ENCODE measurements at places on chromosomes 1 and 21.

DNA sequence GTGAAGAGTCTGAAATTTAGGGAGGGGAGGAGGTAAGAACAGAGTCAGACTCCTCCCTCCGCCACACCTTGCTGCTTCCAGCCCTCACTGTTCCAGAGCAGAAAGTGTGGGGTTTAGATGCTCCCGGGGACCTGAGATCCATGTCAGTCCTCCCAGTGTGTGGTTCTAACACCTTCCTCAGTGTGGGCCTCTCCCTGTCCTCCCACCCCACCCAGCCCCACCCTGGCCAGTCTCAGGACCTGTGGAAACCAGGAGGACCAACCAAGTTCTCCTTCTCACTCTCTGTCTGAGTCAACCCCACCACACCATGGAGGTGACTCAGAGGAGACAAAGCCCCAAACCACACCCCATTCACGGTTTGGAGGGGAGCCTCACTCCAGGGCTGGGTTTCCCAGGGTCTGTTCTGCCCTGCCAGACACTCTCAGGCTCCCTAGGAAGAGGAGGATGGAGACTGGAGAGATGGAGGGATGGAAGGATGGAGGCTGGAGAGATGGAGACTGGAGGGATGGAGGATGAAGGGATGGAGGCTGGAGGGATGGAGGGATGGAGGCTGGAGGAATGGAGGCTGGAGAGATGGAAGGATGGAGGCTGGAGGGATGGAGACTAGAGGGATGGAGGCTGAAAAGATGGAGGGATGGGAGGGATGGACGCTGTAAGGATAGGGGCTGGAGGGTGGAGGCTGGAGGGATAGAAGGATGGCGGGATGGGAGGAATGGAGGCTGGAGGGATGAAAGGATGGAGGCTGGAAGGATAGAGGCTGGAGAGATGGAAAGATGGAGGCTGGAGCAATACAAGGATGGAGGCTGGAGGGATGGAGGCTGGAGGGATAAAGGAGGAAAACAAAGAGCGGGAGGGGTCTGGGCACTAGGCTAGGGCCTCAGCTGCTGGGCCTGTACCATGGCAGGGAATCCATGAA, 100.9 kb upstream of the RUNX3 start:
- peak; percentile 28 for DNase-seq

DNA sequence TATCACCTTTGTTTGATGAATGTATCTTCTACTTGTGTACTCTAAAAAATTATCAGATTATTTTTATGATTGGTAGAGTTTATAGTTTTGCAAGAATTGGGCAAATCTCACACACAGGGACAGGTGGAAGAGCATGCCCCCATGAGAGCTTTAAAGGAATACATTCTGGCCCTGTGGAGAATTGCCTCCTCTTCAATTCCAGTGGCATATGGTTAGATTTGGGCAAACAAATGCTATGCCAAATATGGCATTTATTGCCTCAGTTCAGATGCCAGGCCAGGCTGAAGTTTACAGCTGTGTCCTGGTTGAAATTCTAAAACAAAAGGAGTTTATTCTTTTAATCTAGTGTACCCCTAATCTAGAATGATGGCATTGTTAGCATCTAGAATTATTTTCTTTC, 162.4 kb upstream of the CACYBP start:
- DNase-seq = no peak

DNA sequence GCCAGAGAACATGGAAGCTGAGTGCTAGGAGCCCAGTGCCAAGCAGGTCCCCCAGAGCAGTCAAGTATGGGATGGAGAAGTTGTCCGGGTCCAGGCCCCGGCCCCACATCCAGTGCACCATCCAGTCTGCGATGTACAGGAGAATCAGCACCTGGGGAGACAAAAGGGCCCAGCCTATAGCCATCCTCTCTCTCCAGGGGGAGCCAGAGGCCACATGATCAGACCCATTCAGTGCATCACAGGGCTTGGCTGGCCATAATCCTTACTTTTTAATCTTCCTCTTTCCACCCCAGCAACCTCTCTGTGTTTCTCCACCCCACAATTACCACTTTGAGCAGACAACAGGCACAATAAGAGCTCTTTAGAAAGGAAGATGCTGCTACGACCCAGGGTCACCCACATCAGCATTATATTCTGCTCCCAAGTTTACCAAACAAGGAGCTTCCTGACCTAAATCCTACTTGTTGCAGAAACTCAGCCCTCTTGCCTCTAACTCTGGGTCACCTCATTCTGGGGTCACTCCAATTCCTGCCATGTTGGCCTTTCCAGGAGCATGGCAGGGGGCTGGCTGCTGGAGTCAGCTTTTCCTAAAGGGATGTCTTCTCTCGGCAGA, 16.4 kb upstream of the RAB29 start:
- DNase-seq = peak; percentile 60

GRCh38 chr1:92480813-92481598, 5.7 kb downstream of the GFI1 start:
- DNase-seq = no peak

DNA sequence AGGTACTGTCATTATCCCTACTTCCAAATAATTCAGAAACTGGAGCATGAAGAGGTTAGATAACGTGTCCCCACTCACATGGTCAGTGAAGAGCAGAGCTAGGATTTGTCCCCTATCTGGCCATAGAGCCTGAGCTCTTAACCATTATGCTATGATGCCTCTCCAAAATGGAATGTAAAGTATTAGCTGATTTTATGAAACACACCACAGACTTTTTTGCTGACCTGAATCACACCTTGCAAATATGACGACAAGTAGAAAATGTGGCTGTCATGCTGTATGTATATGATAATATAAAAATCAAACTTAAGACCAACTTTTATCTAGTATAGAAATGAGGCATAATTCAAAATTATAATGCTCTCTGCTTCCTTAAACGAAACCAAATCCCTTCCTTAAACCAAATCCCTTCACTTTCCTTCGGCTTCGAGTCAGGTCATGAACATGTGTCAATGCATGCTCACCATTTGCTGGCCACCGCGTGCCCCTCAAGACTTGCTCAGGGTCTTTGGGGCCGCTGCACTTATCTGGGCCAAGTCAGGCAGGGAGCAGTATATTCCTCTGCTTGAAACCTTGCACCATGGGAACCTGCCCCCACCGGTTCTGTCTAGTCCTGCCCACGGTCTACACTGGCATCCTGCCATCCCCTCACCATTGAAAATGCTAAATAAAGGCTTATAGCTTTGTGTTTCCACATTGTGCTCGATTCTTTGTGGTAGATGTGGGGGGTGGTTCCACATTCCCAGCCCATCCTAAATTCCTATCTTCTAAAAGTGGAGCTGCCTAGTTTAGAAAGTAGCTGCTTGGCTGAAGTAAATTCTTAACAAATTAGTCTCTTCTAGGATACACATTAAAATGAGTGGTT, 1.6 kb upstream of the TMCC2 start:
- DNase-seq = peak; percentile 85

DNA sequence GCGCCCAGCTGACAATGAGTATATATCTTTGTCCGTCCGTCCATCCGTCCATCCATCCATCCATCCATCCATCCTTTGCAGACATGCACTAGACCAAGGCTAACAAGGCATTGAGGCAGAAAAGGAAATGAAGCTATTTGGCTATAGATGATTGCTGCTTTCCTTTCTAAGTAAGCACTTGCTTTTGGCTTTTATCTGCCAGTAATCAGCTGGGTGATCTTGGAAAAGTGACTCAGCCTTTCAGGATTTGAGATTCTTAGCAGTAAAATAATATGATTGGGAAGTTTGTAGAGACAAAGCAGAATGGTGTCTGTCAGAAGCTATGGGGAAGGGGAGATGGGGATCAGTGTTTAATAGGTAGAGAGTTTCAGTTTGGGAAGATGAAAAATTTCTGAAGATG, 22.7 kb downstream of the ZFYVE9 start:
- DNase-seq = no peak

- no peak for DNase-seq
Measured at GRCh38 chr1:205824180-205824579, 11.2 kb upstream of the SLC41A1 start.

DNA sequence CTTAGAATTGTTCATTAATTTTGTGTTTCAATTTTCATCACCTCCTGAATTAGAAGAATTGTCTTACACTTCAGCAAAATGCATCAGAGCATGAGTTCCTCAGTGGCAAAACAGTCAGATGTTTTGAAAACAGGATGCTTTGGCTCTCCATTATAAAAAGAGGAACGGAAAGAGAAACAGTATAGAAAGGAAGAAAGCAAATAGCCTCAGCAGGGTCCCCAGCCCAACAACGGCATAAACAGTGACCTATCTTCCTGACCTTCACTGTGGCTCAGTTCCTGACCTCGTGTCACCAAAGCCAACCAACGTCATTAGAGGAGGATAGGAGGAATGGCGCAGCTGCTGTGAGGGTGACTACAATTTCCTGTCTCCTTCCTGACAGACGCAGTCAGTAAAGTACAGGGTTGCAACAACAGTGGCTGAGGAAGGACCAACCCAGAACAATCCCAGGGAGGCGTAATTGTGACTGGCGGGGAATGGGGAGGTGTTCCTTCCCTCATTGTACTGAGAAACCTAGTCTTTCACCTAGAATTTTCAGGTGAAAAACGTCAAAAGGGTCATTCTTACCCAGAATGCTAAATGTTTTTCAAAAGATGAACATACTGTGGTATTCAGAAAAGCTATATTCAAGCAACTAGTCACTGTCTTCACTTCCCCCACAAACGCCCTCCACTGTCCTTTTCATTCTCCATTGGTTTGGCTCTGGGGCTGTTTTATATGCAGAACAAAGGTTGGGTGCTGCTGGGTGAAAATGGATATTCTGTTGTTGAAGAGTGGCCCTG, 197.9 kb upstream of the SGIP1 start:
- no peak for DNase-seq

GRCh38 chr1:5991381-5992025, 722 bp downstream of the NPHP4 start:
- no peak for DNase-seq

Data from fibroblast of upper back skin (primary cell).